ENCODE measurements at places on chromosomes 16 and 17.

- DNase-seq = no peak
Measured at GRCh38 chr17:7544911-7545310, 3.9 kb upstream of the TNFSF12 start.

DNA sequence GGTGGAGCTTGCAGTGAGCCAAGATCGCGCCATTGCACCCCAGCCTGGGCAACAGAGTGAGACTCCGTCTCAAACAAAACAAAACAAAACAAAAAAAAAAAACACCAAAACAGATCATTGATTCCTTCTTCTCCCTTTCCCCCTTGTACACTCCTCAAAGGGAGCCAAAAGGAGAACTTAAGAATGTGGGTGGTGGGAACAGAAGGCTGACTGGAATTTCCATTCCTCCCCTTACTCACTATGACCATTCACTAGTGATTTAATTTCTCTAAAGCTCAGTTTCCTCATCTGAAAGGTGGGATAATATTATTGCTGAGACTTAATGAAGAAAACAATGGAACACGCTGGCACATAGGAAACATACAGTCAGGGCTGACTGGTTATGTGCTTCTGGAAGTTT, 17.1 kb upstream of the HNF1B start:
- no peak for DNase-seq

- no peak for DNase-seq
Measured at GRCh38 chr17:38904892-38905291, 20.5 kb upstream of the LASP1NB start.

DNA sequence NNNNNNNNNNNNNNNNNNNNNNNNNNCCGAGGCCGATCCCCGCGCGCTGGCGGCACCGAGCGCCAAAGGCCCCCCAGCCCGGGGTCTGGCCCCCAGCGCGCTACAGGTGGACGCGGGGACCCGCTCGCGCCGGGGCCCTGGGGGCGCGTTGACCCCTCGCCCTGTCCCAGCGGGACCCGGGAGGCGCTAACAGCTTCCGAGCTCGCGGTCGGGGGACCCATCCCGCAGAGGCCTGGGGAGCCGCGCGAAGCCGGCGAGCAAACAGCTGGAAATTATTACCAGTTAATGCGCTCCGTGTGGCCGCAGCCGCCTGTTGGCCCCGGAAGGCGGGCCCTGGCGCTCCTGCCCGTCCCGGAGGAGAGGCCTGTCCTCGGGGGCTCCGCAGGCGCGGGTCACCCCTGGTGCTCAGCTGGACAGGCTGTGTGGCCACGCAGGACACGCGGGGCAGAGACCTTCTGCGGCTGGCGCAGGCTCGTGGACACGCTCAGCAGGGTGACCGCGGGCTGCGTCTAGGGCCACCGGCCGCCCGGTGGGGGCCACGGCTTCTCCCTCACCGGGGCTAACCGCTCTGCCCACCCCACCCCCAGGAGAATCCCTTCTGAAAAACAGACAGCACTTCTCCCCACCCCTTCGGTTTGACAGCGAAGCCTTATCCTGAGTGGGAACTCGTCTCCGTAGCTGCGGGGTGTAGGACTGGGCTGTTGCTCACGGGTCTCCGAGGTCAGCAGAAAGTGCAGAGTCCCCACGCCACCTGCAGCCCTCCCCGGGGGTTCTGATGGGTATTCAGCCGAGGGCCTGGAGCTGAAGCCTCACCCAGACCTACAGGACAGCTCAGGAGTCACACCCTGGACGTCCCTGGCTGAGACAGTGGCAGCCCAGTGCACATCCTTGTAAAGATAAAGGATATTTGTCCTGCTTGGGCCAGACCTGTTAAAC, 138.7 kb upstream of the RPH3AL start:
- no peak for DNase-seq

- DNase-seq = no peak
Measured at GRCh38 chr16:85380905-85381737, 232.0 kb upstream of the GSE1 start.

- DNase-seq = no peak
Measured at GRCh38 chr16:58493756-58494431, 6.0 kb upstream of the NDRG4 start.

GRCh38 chr17:35064516-35065215, 1.2 kb upstream of the RFFL start:
- no peak for DNase-seq

GRCh38 chr17:33288954-33289353, 4.1 kb downstream of the ASIC2 start:
- DNase-seq = no peak

DNA sequence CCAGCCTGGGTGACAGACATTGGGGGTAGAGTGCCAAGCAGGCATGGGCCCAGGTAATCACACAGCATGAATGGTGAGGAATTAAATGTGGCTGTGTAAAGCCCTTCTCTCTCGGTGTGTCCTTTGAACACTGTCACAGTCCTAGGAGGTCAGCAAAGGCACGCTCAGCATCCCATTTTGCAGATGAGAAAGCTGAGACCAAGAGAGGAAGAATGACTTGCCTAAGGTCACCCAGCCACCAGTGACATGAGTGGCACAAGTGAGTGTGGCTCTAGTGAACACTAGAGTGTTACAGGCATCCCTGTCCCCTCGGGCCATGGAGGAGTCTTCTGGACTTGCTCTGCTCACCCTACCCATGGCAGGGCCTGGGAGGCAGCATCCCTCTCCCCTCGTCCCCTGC, 10.7 kb downstream of the CTF1 start:
- no peak for DNase-seq

- DNase-seq = no peak
Measured at GRCh38 chr16:57686577-57686976, 8.0 kb upstream of the DRC7 start.

- no peak for DNase-seq
Measured at GRCh38 chr16:53864819-53865493, 161.0 kb downstream of the FTO start.

DNA sequence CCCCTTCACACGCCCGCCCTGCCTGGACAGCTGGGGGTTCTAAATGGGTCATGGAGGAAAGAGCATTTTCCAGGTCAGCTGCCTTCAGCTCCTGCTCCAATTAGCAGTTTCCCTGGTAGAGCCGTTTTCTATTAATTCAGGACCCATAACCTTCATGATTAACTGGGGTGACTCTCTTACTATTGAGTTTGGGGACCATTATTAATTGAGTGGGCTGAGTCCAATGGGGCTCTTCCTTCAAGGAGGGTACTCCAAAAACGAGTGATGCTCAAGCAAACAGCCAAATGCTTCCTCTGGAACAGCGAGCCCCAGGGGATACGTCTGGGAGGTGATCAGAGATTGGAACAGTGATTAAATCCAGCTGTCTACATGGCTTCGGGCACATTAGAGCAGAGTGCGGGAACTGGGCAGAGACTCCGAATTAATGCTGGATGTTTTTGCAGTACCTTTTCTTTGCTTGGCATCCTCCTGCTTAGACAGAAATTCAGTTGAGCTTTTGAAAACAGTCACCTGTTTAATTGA, 68.1 kb upstream of the CACNG3 start:
- DNase-seq = no peak

DNA sequence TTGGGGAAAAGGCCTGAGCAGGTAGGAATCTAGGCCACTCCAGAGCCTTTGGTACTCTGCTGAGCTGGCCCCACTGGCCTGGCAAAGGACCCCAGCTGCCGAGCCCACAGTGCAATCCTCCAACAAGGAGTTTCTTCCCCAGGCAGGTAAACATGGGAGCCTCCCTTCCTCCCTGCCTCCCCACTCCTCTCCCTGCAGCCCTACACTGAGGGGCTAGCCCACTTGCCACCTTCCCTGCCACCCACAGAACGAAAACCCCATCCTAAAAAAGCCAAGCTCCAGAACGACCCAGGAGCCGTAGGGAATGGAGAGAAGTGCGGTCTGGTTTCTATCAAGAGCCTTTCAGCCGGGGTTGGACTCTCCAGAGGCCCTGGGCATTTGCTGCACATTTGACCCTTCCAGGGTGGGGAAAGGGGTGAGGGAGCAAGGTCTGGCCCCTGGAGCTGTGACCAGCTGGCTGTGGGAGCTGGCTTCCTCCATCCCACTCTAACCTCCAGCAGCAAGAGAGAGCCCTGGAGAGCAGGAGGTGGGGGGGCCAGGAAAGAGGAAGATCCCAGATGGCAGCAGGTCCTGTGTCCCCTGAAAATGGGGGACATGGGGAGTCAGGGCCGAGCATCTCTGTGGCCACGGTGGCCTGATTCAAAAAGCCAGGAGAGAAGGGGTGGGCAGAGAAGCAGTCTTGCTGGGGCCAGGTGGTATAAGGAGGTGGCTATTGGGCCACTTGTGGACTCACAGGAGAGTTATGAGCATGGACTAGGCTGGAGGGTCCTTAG, 1.3 kb downstream of the HID1 start:
- no peak for DNase-seq

- DNase-seq = no peak
Measured at GRCh38 chr17:28580959-28581358, 4.3 kb upstream of the ALDOC start.

GRCh38 chr16:9932919-9933653, 249.1 kb downstream of the GRIN2A start:
- DNase-seq = no peak

DNA sequence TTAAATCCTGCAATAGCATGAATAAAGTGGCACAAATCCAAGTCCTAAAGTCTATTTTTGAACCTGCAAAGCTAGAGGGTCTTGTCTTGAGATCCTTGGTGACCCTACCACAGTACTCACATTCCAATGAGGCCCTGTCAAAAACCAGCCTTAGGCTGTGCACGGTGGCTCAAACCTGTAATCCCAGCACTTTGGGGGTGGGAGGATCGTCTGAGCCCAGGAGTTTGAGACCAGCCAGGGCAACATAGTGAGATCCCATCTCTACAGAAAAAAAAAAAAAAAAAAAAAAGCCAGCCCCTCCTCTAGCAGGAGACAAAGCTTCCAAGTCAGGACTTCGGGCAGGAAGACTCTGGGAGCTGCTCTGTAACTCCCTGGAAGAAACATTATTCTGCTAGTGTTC, 16.3 kb downstream of the CYTH1 start:
- no peak for DNase-seq

GRCh38 chr16:21175397-21175796, 16.9 kb downstream of the LDAF1 start:
- DNase-seq = no peak

Data from NCI-H460 (cell line).